ENCODE measurements at places on chromosomes 2 and 18.
A peak's percentile ranks its signal among the peaks of the same experiment; 100 is the strongest.

DNA sequence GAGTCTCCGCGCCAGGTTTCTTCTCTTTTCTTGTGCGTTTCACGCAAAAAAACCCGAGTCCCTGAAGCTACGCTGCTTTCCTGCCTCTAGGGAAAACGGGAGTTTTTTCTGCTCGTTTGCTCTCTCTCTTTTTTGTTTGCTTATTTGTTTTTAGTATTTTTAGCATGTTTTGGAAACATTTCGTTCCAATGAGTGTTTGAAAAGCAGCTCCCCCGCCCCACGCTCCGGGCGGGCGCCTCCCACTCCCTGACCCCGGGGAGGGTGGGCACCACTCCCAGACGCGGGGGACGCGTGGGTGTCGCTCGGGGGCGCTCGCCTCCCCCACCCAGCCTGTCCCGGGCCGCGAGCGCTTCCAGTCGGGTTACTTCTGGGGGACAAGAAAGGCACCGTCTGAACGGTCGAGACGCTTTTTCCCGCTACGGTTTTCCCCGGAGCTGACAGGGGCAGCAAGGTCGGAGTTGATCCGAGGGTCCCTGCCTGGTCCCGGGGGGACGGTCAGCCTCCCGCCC lies 446 bp upstream of the EFHD1 start:
- no peak for DNase-seq

- no peak for DNase-seq
Observed at GRCh38 chr2:102021779-102022178, 30.0 kb downstream of the IL1R2 start.

- no peak for DNase-seq
Observed at GRCh38 chr18:63963615-63964256, 6.1 kb upstream of the SERPINB8 start.

- DNase-seq: no peak
Observed at GRCh38 chr2:20221555-20221973, 3.4 kb downstream of the SDC1 start.

DNA sequence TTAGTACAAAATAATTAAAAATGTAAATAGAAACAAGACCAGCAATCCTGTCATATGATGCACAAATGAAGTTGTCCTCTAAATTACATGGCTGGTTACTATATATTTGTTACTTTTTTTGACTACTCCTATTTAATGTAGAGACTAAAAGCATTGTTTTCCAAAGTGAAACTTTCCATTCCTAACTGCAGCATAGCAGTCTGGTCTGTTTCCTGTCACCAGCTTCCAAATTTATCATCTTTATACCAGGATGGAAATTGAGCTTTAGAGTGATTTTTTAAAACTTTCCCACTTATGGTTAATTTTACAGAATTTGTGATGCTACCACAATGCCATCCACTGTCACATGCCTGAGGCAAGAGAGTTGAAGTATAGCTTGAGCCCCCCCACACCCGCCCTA lies 33.5 kb upstream of the RAB27B start:
- DNase-seq: no peak

DNA sequence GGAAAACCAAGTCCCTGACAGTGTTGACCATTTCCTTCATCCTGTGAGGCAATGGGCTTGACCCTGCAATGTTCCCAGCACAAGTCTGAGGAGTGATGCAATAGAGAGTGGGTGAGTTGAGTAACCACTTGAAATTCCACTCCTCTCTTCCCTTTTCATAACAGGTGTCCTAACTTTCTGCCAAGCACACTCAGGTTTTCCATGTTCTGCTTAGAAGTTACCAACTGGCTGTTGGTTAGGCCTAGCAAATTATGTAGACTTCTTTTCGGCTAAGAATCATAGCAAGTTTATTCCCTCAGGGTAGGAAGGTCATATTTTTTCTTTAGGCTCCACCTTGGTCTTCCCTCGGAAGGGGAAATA lies 11.5 kb downstream of the GNLY start:
- no peak for DNase-seq

- no peak for DNase-seq
Observed at GRCh38 chr18:13136056-13136903, 82.3 kb upstream of the LDLRAD4 start.

- DNase-seq: no peak
Observed at GRCh38 chr2:190718652-190719526, 70.0 kb downstream of the NAB1 start.

DNA sequence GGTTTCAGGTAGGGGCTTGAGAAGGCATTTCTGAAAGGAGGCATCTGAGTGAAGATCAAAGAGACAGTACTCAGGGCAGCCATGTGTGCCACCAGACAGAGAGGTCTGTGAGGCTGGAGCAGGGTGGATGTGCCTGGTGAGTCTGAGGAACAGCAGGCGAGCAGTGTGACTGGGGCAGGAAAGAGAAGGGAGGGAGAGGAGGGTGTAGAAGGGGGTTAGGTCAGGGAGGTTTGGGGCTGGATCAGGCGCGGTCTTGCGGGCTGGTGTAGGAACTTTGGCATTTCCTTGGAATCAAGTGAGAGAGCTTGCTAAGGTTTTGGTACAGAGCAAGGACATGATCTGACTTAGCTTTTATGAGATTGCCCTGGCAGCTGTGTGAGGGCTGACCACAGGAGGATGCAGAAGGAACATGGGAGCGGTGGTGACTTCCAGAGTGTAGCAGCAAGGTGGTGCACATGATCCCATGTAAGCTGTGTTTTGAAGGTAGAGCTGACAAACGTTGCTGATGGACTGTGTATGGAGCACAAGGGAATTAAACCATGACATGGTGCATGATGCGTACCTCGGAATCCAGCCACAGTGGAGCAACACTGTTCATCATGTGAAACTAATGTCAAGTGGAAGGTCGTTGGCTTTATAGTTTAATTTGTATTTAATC lies 13.9 kb downstream of the RAB31 start:
- no peak for DNase-seq

- DNase-seq: peak; percentile 8
Observed at GRCh38 chr2:8549273-8549922, 132.5 kb upstream of the ID2 start.

DNA sequence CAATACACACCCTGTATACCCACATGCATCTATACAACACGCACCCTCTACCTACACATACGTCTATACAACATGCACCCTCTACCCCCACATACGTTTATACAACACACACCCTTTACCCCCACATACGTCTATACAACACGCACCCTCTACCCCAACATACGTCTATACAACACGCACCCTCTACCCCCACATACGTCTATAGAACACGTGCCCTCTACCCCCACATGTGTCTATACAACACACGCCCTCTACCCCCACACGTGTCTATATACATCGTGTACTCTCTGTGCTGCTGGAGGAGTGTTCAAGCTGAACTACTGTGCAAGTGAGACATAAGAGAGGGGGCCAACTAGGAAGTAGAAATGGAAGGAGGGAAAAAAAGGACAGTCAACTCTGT lies 621.7 kb upstream of the HS6ST1 start:
- DNase-seq: no peak

- no peak for DNase-seq
Observed at GRCh38 chr2:195414537-195415100, 242.4 kb upstream of the SLC39A10 start.

GRCh38 chr2:168184681-168185513 lies 62.5 kb downstream of the STK39 start:
- no peak for DNase-seq

DNA sequence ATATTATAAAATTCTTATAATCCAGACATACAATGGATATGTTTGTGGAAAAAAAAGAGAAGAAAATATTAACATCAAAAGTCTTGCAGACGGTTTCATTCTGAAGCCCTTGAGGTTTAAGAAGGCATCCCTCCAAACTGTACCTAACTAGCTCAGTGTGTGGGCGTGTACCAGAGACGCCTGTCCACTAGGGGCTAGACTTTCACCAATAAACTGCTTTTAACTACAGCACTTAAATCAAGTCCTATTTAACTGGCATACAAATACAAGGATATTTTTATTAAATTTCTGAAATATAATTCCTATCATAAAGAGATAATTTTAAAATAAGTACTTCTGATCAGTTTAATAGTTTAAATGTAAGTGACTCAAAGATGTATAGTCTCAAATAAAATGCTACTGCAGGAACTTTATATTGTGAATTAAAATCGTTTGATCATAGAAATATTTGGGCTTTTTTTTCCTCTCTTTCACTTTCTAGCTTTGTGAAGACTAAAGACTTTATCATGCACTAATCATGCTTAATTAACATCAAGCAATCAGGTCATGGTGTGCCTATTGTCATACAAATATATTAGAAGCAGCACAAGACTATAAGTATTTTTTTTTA lies 437.7 kb downstream of the SATB2 start:
- DNase-seq: no peak

DNA sequence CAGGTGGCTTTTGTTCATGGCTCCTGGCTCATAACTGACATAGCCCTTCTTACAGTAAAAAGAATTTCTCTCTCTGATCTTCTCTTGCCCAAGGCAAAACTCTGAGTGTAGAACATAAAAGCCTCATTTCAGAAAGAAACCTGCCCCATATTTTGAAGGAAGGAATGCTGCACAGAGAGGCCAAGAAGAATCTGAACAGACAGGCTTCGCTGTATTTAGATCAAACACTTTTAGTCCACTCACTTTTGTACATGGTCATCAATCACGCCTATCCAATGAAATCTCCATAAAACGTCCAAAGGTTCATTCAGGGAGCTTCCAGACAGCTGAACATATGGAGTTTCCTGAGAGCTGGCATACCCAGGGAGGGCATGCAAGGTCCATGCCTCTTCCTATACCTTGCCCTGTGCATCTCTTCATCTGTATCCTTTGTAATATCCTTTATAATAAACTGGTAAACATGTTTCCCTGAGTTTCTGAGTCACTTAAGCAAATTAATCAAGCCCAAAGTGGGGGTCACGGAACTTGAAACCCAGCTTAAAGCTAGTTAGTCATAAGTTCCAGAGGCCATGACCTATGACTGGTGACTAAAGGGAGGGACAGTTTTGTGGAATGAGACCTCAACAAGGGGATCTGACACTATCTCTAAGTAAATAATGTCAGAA lies 62.5 kb upstream of the TMEM247 start:
- no peak for DNase-seq

- DNase-seq: no peak
Observed at GRCh38 chr18:21264651-21265050, 22.6 kb downstream of the GREB1L start.

GRCh38 chr2:5849562-5849961 lies 157.4 kb downstream of the SOX11 start:
- no peak for DNase-seq

GRCh38 chr2:211468217-211468616 lies 911.8 kb downstream of the CPS1 start:
- DNase-seq: no peak

- no peak for DNase-seq
Observed at GRCh38 chr2:192328297-192328696, 133.6 kb upstream of the TMEFF2 start.

All from omental fat pad (tissue), 4 donors.